Stimulated activated CD4-positive, alpha-beta T cell treated with anti-CD3 and anti-CD28 coated beads, Interleukin-1b, Interleukin-23, amount 100 ng/mL, for 1 hour (primary cell): ENCODE measurements at places on chromosomes 4 and X.

DNA sequence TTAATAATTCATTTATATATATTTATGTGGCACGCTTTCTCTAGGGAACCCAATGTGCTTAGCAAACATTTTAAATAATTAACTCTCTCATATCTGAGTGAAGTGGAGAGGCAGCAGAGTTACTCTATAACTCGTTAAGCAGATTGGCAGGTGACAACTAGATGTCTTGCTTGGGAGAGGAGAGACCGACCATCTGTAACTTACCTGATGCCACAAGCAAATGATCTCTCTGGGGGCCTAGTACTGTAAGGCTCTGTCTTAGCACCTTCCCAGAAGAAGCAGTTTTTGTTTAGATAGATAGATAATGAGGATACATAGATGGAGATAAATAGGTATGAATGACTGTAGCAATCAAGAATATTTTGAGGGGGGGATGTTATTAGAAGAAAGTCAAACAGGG is 11.9 kb upstream of the SEL1L3 start:
- DNase-seq = no peak

DNA sequence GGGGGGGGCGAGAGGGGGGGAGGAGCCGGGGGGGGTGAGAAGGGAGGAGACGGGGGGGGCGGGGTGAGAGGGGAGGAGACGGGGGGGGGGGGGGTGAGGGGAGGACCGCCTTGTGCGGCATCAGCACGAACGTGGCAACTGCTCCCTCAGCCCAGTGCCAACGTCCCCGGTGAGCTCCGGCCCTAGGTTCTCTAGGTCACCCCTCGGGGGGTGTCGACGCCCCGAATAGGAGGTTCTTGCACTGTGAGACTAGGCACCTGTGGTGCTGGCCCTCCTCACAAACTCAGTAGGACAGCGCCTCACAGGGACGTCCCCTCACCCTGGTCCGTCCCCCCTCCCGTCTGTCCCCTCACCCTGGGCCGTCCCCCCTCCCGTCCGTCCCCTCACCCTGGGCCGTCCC is 21.5 kb upstream of the GTPBP6 start:
- DNase-seq = no peak

- no peak for DNase-seq
These were observed 183.5 kb upstream of the NDP start for GRCh38 chrX:44156726-44157125.

DNA sequence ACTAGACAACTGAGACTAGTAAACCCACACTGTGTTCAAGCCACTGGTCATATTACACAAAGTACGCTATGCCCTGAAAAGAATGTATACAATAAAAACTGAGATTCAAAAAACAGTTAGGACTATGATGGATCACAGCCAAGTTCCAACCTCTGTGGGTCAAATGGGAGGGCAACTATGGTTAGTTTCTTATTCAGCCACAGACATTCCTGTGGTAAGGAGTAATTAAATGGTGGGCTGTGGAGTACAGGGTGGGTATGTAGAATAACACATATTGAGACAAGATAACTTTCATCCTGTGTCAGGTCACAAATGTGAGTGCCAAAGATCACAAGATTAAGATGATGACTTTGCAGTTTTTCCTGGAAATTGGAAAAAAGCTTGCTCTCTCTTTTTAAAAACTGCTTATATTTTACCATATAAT is 167.2 kb downstream of the NPNT start:
- no peak for DNase-seq

GRCh38 chr4:138229160-138229559 is 13.0 kb downstream of the SLC7A11 start:
- DNase-seq = no peak

- no peak for DNase-seq
These were observed 112.1 kb upstream of the NAP1L5 start for GRCh38 chr4:88809576-88810219.

- DNase-seq = no peak
These were observed 20.1 kb downstream of the ZNF185 start for GRCh38 chrX:152917656-152918579.
